Endothelial cell of umbilical vein (primary cell): ENCODE measurements at places on chromosomes 1 and 21. TPM values are rescaled to one million over a fixed set of nuclear protein-coding genes. Genes with fewer than 3 reads are reported as not detected.
A peak's percentile ranks its signal among the peaks of the same experiment; 100 is the strongest.

DNA sequence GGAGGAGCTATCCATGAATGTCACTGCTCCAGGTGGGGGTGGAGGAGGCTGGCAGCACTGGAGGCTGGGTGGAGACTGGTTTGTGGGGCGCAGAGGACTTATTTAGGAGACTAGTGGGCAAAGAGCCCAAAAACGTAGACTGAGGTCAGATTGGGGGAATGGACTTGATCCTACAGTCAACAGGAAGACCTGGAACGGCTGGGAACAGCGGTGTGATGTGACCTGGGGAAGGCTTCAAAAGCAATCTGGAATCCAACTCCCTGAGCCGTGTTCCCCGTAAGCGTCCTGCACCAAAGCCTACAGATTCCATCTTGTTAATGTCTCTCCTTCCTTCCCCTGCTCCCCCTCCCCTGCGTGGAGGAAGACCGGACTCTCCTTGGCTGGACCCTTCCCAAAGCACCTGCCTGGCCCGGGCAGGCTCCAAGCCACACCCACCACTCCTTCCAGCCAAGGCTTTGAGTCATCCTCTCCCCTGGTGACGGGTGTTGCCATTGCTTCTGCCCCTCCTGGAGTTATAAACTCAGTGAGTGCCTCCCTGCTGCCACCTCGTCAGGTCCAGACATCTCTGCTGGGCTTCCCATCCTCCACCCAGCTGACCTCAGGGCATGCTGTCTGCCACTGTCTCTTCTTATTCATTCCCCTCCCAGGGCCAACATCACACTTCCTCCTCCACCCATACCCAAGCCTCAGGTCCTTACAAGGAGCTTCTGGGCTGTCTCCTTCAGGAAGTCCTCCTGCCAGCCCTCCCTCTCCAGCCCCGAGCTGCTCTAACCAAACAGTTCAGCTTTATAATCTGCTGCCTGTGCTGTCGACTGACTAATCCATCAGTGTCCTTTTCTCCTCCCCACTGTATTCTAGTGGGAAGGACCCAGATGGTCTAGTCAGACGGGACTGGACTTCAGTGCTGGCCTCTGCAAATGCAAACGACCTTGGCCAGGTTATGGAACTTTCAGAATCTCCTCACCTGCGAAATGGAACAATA lies 1.6 kb upstream of the CLSTN1 start:
- no peaks in the 10 kb centered on the region for H3K27me3 ChIP-seq
- H3K27ac ChIP-seq = no peak overlapping the region
- H3K4me1 ChIP-seq = peaks cover 18% of the 10 kb centered on the region
- no peaks in the 10 kb centered on the region for H3K36me3 ChIP-seq
- peak; percentile 55 for DNase-seq

DNA sequence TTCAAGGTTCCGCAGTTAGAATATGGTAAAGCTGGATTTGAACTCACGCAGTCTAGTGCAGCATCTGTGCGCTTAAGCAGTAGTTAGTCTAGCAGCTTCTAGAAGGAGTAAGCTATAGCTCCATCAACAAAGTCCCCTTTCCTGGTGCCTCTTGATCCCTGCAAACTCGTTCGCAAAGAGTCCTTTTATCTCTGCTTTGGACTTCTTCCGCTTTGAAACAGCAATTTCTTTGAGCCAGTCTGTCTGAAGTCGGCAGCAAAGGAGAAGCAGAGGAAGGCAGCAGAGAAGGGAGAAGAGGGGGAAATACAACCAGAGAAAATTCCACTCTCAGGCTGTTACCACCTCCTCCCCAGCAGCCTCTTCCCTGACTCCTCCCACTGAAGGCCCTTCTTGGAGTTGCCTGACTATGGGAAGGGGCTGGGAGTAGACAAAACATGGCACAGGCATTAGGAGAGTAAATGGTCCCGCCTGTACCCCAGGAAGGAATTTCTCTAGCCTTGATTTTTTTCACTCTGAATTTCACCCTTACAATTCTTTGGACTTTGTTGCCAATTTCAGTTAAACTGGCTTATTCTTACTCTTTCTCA lies 25.9 kb downstream of the HSD3B2 start:
- H3K27me3 ChIP-seq = no peaks in the 10 kb centered on the region
- DNase-seq = no peak
- H3K27ac ChIP-seq = no peak overlapping the region
- H3K4me1 ChIP-seq = no peaks in the 10 kb centered on the region
- H3K36me3 ChIP-seq = no peaks in the 10 kb centered on the region

RGS13 gene
- total RNA-seq = not detected in 2 replicates

DNA sequence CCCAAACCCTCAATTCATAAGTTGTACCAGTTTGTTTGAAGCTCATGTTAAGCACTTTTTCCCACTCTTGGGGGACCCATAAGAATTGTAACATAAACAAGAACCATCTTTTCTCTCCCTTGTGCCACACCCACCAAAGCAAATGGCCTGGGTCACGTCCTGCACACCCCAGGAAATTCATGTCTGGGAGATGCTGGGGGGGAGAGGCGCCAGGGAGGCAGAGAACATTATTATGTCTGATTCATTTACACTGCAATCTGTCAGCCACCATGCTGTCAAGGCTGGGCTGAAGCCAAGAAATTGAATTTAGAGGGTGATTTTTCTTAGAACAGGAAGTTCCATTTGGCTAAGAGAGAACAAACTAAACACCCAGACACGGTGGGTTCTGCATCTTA lies 37.2 kb upstream of the IPO9 start:
- H3K27ac ChIP-seq = peak overlapping the region; percentile 76
- peak; percentile 88 for DNase-seq
- H3K36me3 ChIP-seq = peaks cover 31% of the 10 kb centered on the region

DNA sequence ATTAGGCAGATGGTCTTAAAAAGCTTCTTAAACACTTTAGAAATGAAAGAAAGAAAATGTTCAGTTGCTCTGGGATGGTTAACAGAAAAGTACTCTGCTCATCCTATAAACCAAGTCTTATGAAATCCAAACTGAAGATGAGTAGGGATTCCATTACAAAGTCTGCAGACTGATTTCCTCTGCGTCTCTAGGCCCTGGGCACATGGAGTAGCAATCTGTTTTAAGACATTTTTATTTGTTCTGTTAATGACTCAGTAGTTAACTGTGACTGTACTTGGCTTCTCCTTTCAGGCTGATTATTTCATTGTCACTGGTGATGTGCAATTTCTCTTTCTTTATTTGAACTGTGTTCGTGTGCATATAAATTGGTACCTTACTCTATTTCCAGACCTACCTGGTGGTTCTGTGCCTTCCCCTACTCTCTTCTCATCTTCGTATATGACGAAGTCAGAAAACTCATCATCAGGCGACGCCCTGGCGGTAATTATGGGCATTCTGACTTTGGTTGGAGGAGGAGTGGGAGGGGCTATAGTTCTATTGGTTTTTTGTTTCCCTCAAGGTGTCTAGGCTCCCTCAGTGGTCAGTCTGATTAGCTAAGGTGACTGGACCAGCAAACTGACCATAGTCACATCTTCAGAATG lies 30.6 kb downstream of the ATP1A1 start:
- no peaks in the 10 kb centered on the region for H3K4me1 ChIP-seq
- DNase-seq = no peak
- H3K36me3 ChIP-seq = peaks cover 67% of the 10 kb centered on the region
- H3K4me3 ChIP-seq = no peak overlapping the region

DNA sequence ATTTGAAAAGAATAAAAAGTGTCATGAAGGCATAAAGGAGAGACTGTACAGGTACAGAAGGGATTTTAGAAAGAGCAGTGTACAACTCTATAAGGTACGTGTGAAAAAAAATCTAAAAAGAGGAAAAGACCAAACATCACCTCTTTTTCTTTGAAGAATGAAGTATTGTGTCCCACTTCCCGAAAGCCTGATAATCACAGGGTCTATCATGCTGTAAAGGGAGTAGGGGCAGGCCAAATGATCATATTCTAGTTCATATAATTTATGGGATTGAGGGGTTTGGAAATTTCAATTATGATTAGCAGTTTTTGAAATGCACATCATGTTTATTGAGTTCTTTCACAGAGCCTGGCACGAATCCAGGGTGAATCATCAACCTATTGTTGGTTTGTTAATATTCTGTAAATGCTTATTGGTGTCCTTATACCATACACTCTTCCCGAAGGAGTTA lies 910 bp upstream of the RERE start:
- H3K4me1 ChIP-seq = peaks cover 62% of the 10 kb centered on the region
- H3K36me3 ChIP-seq = no peaks in the 10 kb centered on the region

DNA sequence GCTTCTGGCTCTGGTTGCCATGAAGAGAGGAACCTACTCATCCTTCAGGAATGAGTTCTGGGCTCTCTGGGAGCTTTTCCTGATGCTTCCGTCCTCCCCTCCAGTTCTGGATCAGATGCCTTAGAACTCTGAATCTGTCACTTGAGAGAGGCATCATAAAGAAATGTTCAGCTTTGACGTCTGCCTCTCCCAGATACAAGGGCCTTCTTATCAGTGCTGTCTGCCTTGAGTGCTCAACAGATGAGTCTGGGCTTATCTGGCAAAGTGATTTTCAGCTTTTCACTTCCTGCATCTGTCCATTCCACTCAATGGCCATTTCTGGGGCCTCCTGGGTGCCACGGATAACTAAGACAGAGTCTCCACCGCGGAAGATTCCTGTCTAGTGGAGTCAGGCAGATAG lies 12.3 kb upstream of the OTUD3 start:
- no peak overlapping the region for H3K4me3 ChIP-seq
- peaks cover 11% of the 10 kb centered on the region for H3K27me3 ChIP-seq
- no peaks in the 10 kb centered on the region for H3K36me3 ChIP-seq
- H3K4me1 ChIP-seq = no peaks in the 10 kb centered on the region
- no peak for DNase-seq

DNA sequence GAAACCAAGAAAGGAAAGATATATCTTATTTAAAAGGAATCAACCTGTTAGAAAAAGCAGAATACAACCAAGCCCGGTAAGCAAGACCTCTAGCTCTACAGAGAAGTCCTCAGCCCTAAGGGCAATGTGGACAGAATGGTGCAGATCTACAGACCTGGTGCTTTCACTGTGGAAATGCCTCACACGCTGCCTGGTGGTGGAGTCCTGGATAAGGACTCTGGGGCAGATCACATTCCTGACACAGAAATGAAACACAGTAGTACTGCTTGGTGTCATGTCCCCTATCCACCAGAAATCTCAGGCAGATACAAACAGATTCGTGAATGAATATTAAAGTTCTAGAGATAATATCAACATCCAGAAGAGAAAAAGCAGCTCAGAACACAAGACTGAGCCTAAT lies 6.8 kb downstream of the CNN3 start:
- peaks cover 4% of the 10 kb centered on the region for H3K36me3 ChIP-seq
- no peaks in the 10 kb centered on the region for H3K27me3 ChIP-seq
- DNase-seq = peak; percentile 15
- peaks cover 40% of the 10 kb centered on the region for H3K4me1 ChIP-seq
- no peak overlapping the region for H3K27ac ChIP-seq

GRCh38 chr1:43373066-43373940 lies 5.5 kb upstream of the ELOVL1 start:
- peak; percentile 80 for DNase-seq
- no peak overlapping the region for H3K4me3 ChIP-seq
- peak overlapping the region; percentile 81 for H3K27ac ChIP-seq
- peaks cover 32% of the 10 kb centered on the region for H3K4me1 ChIP-seq
- no peaks in the 10 kb centered on the region for H3K27me3 ChIP-seq
